ENCODE measurements at places on chromosomes 5 and 9.

- DNase-seq = no peak
Measured at GRCh38 chr5:154055201-154055600, 16.4 kb downstream of the MFAP3 start.

DNA sequence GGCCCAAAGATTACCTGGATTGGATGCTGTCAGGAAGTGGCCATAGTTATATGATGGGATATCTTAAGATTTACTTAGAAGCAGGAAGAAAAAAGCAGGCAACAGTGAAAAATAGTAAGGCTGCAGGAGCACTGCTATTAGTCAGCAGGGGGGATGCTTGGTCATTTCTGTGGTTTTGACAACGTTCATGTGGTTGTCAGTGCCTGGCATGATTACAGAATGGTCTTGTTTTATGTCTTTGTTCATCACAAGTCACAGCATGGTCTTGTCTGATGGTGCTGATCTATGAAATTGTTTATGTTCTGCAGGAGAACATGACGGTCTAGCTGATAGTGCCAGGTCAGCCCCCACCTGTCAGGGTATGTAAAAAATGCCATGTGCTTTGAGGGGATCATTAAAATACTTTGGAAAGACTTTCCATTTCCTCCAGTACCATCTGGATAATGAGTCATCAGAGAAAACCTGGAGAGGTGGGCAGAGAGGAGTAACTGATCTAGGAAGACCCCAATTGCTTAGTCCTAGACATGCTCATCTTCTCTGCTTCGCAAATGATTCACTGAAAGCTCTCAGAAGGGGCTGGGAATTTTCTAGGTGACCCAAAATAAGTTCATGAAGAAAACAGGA lies 48.5 kb downstream of the PLGRKT start:
- peak; percentile 74 for DNase-seq

GRCh38 chr5:139120521-139120920 lies 77.6 kb downstream of the SIL1 start:
- no peak for DNase-seq

DNA sequence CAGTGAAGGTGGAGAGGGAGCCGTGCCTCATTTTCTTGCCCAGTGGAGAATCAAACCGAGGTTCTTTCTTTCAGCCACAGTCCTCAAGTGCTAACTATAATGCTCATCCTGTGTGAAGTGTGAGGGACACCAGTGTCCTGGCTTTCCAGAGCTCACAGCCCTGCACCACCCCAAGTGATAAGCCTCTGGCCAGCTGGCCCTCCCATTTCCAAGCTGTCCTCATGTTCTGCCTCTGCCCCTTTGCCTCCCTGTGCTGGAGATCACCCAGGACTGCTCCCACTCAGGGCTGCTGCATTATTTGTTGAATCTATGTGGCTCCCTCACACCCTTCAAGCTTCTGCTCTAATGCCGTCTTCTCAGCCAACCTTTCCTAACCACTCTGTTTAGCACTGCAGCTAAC lies 224.5 kb upstream of the TUT7 start:
- DNase-seq = no peak

GRCh38 chr5:89276566-89277305 lies 393.8 kb upstream of the MEF2C start:
- DNase-seq = peak; percentile 12

DNA sequence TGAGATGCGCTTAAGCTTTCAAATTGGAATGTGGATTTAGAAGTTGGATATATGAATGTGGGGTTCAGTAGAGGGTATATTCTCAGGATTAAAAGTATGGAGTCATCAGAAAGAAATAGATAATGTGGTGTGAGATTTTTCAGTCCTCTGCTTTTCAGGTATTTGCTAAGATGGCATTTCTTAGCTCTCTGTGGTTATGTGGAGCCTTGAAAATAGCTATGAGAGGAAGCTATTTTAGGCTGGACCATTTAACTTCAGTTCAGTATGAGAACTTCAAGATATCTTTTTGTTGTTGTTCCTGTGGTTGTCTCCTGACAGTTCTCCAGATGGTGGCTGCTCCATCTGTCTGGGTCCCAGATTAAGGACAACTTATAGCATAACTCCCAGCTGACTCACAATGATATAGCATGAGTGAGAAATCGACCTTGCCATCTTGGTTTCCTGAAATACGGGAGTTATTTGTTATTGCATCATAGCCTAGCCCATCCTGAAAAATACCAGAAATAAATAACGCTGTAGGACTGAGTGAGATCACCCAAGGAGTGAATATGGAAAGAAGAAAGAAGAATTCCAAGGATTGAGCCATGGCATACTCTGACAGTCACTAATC lies 461.5 kb downstream of the ANXA1 start:
- no peak for DNase-seq

GRCh38 chr9:78074385-78075291 lies 43.0 kb upstream of the GNAQ start:
- no peak for DNase-seq

- DNase-seq = no peak
Measured at GRCh38 chr5:58475404-58475803, 15.5 kb upstream of the PLK2 start.

- no peak for DNase-seq
Measured at GRCh38 chr5:139904816-139905661, 109.4 kb downstream of the PSD2 start.

- DNase-seq = peak; percentile 49
Measured at GRCh38 chr9:37984672-37985611, 81.0 kb upstream of the SLC25A51 start.

DNA sequence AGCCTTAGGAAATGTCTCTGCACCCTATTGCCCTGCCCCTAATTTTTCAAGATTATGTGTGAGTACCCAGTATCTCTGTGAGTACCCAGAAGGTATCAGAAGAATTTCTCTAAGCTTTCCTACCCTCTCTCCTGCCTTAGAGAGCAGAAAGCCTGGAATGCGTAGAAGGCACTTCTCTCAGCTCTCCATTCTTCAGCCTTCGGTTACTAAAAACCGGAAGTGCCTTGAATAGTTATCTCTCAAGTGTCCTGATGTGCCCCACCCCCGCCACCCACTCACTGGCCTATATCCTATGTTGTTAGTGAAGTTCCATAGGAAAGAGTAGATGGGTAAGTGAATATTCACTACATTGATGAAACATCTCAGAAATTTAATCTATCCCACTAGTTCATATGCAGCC lies 210.7 kb upstream of the CDH10 start:
- no peak for DNase-seq

- DNase-seq = no peak
Measured at GRCh38 chr9:116172216-116172615, 18.6 kb downstream of the PAPPA start.

GRCh38 chr9:22622815-22623214 lies 176.2 kb downstream of the DMRTA1 start:
- no peak for DNase-seq

DNA sequence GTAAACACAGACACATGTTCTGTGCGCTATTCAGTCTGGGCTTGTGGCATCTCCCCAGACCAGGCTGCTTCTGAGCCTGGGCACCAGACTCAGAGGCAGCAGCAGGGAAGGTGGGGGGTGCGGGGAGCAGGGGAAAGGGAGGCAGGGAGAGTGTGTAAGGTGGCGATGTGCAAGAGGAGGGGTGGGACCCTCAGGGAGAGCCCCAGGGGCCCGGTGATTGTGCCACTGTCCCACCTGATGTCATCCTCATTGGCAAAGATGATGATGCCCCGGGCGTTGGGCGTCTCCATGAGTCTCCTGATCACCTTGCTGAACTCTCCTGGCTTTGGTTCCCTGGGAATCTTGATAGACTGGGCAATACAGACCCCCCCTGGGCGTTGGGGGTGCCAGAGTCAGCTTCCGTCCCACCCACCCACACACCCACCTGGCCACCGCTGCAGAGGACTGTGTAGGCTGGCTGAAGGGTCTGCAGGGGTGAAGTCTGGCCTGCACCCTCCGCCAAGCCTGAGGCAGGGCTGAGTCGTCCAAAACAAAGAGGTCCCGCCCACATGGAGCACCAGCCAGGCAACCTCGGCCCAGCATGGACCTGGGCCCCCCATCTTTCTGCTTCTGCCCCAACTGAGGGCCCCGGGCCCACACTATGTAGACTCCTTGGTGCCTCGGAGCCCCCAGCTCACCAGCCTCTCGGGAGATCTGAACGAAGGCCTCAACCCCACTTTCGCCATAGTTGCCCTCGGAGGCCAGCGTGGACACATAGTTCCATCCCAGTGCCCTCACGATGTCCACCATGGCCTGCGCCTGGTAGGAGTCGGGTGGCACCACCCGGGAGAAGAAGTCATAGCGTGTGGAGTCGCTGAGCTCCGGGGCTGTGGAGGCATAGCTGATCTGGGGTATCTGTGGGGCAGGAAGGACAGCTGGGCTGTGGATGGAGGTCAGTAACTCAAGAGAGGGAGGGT lies 3.7 kb downstream of the GRM6 start:
- no peak for DNase-seq

GRCh38 chr5:74394528-74394915 lies 246.0 kb downstream of the ENC1 start:
- DNase-seq = no peak

- no peak for DNase-seq
Measured at GRCh38 chr9:97675655-97676054, 21.5 kb downstream of the XPA start.

GRCh38 chr5:14399054-14399692 lies 182.4 kb upstream of the OTULINL start:
- peak; percentile 54 for DNase-seq

GRCh38 chr5:2465383-2465782 lies 286.1 kb downstream of the IRX2 start:
- no peak for DNase-seq

DNA sequence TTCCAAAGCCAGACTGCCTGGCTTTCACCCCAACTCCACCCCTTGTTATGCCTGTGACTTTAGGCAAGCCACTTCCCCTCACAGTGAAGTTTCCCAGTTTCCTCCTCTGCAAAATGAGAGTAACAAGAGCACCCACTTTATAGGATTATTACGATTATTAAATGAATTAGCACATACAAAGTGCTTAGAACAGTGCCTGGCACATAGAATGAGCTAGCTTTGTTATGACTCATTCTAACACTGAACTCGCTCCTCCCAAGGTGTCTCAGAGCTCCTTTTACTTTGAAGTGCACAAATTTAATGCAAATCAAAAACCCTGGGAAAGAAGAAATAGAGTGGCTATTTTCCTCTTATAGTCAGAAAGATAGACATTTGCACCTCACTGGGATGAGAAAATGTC lies 34.3 kb downstream of the DNAH5 start:
- no peak for DNase-seq

DNA sequence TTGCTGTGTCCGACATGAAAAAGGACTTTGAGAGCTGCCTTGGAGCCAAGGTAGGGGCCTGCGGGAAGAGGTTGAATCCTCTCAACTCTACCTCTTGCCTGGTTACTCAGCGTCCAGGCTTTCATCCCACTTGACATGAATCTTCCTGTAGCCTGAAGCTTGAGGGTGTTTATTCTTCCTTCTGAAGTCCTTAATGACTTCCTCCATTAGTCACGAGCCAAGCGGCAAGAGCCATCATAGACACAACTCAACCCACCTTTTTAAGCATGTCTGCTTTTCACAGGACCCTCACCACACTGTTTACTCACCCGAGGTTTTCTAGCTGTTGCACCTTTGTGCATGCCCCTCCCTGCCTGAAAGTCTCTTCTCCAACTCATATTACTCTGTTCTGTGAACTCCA lies 40.2 kb downstream of the ACO1 start:
- no peak for DNase-seq

- no peak for DNase-seq
Measured at GRCh38 chr5:154487541-154487940, 9.5 kb upstream of the HAND1 start.

DNA sequence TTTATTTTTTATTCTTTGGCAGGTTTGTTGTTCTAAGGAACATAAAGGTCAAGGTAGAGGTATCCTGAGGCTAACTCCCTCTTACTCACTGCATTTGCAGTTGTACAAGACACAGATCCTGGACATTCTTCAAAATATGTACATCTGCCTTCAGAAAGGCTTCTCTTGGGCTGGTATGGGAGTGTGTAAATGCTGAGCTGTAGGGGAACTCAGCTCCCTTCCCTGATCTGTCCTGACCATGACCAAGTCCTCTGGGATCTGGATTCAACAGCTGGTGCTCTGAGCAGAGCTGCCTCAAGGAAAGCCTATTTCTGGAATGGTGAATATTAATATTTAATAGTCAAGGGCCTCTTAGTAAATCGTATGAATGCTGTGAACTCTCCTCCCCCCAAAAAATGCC lies 117.4 kb downstream of the PRKACG start:
- no peak for DNase-seq

- DNase-seq = no peak
Measured at GRCh38 chr9:72132052-72132451, 17.2 kb upstream of the GDA start.

GRCh38 chr9:105205787-105206495 lies 38.5 kb upstream of the SLC44A1 start:
- DNase-seq = peak; percentile 81

DNA sequence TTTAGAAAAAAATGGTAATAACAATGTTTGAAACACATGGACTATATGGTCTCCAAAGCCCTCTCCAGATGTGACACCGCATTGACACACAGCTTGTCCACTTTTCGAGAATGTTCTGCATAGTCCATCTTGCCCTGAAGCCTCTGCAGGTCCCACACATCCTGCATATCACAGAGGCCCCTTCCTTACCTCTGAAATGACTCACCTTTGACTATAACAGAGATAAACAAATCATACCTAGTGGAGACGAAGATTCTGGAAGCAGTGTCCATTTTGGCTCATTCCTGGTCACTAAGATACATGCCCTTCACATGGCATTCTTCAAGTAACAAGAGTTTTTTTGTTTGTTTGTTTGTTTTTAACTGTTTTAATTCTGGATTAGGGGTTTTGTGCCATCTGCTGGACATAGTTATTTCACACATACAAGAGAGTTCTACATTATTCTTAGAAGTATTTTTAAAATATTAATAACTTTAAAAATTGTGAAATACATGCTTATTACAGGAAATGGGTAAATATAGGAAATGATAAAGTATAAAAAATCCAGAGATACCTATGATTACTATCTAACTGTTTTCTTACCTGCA lies 5.1 kb downstream of the ARL14EPL start:
- DNase-seq = no peak

DNA sequence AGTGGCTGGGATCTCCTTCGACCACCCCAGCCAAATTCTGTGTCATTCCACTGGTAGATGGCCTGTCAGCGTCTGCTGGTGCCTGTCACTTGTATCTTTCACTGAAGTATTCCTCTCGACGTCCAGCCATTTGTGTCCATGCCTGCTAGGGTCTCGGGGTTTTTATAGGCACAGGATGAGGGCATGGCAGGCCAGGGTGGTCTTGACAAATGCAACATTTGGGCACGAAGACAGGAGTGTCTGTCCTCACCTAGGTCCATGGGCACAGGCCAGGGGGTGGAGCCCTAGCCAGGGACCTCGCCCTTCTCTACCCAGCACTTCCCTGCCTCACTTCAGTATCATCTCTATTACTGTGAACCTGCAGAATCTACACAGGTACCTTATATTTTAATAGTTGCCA lies 2223.9 kb upstream of the ACO1 start:
- no peak for DNase-seq

DNA sequence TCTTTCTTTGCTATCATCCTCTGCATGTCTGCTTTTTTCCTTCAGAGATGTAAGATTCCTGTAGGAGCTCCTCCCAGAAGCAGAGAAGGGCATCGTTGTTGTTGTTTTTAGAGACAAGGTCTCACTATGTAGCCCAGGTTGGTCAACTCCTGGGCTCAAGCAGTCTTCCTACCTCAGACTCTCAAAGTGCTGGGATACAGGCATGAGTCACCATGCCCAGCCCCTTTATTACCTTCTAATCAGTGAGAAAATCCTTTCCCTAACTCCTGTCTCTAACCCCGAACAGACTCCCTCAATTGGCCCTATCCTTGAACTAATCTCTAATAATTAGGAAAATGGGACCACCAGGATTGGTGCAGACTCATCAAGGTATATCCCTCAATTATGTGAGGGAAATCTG lies 64.4 kb downstream of the GALNT10 start:
- DNase-seq = no peak

- no peak for DNase-seq
Measured at GRCh38 chr5:165617491-165617890, 2112.1 kb downstream of the MAT2B start.

Data from HFFc6 (cell line).